ENCODE measurements at places on chromosomes 7 and 10.
A peak's percentile ranks its signal among the peaks of the same experiment; 100 is the strongest.

DNA sequence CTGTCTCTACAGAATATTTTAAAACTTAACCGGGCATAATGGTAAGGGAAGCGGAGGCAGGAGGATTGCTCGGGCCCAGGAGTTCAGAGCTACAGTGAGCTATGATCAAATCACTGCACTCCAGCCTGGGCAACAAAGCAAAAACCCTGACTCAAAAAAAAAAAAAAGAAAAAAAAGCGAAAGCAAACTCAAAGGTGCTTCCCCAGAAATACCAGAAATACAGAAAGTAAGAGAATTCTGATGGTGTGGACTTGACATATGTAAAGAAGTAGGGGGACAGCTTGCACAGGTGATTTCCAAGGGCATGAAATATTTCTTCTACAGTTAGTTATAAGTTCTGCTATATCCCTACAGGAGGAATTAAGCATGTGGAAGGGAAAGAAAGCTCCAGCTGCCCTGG lies 69.7 kb upstream of the APBB1IP start:
- no peak for DNase-seq

DNA sequence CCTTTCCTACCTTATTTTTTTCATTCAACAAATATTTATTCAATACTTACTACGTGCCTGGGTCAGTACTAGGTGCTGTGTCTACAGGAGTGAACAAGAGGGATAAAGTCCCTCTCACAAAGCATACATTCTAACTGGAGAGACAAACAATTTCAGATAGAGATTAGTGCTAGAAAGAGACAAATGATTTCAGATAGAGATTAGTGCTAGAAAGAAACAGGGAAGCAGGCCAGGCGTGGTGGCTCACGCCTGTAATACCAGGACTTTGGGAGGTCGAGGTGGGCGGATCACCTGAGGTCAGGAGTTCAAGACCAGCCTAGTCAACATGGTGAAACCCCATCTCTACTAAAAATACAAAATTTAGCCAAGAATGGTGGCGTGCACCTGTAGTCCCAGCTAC lies 34.6 kb downstream of the RBM28 start:
- no peak for DNase-seq

- no peak for DNase-seq
Measured at GRCh38 chr7:142876991-142877910, 8.3 kb downstream of the TRPV6 start.

DNA sequence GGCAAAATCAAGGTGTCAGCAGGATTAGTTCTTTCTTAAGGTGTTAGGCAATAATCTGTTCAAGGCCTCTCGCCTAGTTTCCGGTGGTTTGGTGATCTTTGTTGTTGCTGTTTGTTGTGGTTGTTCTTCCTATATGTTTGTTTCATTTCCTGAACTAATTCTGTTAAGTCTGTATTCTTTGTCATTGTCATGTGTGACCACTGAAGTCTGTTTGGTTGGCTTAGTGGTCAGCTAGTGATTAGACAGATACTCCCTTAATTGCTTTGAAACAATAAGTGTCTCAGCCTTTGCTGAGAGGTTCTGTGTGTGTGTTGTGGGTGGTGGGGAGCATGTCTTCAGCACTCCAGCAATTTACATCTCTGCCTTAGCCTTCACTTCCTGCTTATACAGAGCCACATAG lies 46.0 kb downstream of the ABCC2 start:
- no peak for DNase-seq

DNA sequence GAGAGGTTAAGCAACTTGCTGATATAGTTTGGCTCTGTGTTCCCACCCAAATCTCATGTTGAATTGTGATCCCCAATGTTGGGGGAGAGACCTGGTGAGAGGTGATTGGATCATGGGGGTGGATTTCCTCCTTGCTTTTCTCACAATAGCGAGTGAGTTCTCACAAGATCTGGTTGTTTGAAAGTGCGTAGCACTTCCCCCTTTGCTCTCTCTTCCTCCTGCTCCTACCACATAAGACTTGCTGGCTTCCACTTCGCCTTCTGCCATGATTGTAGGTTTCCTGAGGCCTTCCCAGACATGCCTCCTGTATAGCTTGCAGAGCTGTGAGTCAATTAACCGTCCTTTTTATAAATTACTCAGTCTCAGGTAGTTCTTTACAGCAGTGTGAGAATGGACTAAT lies 13.5 kb upstream of the ZNRF2 start:
- no peak for DNase-seq

DNA sequence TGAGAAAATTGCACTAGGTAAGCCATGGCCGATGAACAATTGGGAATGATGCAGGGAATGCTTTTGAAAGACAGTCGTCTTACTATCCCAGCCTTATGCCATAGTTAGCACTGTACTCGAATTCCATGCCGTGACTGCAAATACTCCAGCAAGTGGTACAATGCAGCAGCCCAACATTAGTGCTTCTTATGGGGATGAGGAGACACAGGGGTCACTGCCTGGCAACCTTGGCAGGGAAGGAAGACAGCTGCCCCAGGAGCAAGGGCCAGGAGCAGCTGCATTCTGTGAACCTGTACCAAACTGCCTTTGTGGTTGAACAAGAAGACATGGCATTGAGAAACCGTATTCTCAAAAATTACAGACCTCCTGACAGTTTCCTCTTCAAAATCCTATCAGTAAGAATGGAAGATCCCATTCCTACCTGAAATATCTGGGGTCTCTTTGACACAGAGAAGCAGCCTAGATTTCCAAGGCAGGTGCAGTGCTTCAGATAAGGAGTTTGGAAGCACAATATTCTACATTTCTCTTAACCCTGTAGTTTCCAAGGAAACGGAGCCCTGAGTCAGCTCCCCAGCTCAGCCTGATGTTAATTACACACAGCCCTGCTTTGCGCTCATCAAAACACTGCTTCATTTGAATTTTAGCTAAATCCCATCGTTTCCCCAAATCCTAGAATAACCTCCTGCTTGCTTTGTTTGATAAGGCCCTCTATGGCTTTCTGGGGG lies 49.0 kb upstream of the FRMD4A start:
- DNase-seq: no peak

DNA sequence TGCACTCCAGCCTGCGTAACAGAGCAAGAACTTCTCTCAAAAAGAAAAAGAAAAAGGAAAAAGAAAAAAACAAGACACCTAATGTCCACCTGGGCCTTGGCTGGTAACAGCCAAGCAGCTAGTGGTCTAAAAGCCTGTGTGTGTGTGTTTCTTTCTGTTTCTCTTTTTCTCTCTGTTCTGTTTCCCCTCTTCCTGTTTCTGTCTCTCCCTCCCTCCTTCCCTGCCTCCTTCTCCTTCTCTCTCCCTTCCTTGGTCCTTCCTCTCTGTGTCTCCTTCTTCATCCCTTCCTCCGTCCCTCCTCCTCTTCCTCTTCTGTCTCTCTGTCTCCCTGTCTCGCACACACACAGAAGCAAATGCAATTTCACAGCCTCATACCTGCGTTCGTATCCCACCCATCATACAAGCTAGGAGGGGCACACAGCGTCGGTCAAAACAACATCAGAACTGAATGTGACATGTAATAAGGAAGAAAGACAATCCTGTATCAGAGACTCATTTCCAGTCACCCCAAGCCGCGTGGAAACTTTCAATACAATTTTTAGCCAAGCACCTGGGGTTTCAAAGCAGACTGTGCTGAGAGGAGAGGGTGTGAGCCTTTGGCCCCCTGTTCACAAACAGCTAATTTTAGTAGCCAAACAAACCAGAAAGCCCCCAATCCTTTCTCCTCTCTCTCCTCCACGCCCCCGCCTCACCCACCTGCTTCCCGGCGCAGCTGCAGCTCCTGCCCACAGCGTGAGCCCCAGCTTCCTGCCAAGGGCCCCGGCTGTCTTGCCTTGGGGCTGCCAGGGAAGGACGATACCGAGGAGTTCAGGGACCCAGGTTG lies 50.2 kb upstream of the GNA12 start:
- DNase-seq: no peak

DNA sequence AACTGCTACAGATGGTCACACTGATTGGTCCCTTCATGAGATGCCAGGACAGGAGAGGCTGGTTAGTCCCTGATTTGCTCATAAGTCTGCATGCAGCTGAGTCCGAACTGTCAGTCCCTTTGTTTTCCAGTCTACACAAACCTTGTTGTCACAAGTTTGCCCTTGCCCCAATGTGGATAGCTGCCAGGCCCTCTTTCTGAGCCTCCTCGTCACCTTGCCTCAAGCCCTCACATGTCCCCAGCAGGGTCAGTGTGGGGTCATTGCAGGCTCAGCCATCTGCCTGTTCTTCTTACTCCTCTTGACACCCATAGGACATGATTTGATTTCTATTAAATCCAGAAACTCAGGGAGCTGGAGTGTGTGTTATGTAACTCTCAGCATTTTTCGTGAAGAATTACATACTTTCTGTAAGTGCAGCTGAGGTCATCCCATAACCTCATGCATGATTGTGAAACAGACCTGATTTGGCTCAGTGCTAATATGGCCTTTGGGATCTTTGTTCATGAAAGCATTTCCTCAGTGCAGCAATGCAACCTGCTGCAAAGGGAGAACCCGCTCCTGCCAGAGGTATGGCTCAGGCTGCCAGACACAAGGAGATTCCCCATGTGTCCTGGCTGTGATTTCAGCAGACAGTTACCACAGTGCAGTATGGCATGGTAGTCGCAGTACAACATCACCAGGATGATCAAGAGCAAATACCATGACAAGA lies 70.0 kb upstream of the ZMIZ2 start:
- no peak for DNase-seq

- DNase-seq: no peak
Measured at GRCh38 chr7:66146701-66147100, 32.1 kb downstream of the CRCP start.

DNA sequence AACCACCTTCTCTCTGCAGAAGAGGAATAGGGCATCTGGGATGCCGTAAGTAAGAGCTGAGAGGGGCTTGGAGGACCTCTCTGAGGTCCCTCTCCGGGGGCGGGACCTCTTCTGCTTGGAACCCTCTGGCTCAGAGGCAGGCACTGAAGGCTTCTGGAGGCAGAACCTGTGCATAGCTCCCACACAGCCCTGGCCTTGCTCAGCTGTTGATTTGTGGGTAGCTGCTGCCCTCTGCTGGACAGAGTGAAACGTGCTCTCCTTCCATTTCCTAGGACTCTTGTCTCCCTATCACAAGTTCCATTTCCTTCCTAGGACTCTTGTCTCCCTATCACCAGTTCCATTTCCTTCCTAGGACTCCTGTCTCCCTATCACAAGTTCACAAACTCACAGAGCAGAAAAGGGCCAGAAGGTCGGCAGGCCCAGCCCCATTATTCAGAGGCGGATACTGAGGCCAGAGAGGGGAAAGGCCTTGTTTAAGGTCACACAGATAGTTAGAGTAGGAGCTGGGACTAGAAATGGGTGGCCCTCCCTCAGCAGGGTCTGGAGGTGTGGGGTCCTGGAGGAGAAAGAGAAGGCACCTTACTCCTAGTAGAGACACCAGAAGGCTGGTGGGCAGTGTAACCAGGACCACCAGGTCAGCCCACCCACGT lies 30.3 kb upstream of the GARS1 start:
- DNase-seq: peak; percentile 40

GRCh38 chr7:105691680-105692564 lies 110.6 kb upstream of the EFCAB10 start:
- DNase-seq: peak; percentile 15

DNA sequence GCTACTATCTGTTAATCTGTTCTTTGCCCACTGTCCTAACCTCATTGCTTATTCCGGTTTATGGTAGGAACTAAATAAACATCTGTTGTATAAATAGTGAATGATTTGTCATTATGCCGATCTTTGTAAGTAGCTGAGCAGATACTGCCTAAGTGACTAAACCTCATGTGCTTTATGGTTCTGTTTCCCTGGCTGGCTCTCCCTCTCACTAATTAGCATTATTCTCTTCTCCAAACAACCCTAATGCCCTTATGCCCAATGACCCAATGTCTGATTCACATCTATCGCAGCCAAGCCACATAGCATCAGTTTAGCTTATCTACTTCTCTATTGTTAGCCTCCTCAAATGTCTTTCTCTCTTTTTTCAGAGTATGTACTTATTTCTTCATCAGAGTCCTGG lies 462.3 kb upstream of the POT1 start:
- no peak for DNase-seq

- no peak for DNase-seq
Measured at GRCh38 chr10:4359003-4359402, 467.0 kb upstream of the AKR1E2 start.

- DNase-seq: no peak
Measured at GRCh38 chr7:66894463-66895080, 26.5 kb upstream of the TMEM248 start.

GRCh38 chr10:127415901-127416581 lies 133.1 kb upstream of the NPS start:
- no peak for DNase-seq

- no peak for DNase-seq
Measured at GRCh38 chr7:7938471-7938870, 30.1 kb upstream of the GLCCI1 start.

- DNase-seq: no peak
Measured at GRCh38 chr7:102280521-102280920, 6.1 kb upstream of the SH2B2 start.

- no peak for DNase-seq
Measured at GRCh38 chr10:131860311-131860710, 40.5 kb upstream of the PPP2R2D start.

DNA sequence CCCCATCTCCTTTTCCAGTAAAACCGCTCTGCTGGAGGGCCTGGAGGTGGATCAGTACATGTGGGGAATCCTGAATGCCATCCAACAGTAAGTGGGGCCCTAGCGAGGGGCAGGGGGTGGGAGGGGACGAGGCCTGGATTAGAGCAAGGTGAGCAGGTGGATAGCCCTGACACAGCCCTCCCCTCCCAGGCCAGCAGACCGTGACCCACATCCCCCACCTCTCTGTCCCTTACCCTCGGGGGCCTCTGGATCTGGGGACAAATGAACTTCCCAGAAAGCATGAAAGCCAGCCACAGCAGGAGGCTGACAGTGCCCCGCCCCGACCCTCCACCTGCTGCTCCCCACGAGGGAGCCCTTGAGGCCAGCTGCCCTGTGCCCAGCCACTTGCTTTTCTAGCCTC lies 41.8 kb upstream of the PPIF start:
- DNase-seq: no peak

DNA sequence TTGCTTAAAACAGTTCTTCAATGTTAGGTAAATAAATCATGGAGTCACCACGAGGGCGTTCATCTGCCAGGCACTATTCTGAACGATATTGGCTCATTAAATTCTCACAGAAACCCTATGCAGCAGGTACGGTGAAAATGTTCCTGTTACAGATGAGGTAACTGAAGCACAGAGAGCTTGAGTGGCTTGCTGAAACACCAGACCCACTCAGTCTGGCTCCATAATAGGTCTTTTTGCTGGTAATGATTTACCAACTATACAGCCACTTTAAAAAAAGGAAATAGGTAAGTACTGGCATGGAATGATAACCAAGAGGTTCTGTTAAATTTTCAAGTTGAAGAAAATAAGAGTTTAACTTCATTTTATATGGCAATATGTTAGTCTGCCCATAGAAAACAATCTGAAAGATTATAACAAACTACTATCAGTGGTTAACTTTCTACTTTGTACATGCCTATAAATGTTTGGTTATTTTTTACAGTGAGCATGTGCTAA lies 1.3 kb upstream of the TM9SF3 start:
- DNase-seq: no peak

All from stimulated activated CD8-positive, alpha-beta memory T cell treated with anti-CD3 and anti-CD28 coated beads, Interleukin-15, amount 100 ng/mL, for 4 hours (primary cell).